ENCODE measurements at places on chromosomes 3 and 15.

GRCh38 chr3:72816862-72817355 is 31.3 kb downstream of the SHQ1 start:
- no peak for DNase-seq

- DNase-seq: no peak
Observed at GRCh38 chr3:65173841-65174240, 486.0 kb upstream of the ADAMTS9 start.

DNA sequence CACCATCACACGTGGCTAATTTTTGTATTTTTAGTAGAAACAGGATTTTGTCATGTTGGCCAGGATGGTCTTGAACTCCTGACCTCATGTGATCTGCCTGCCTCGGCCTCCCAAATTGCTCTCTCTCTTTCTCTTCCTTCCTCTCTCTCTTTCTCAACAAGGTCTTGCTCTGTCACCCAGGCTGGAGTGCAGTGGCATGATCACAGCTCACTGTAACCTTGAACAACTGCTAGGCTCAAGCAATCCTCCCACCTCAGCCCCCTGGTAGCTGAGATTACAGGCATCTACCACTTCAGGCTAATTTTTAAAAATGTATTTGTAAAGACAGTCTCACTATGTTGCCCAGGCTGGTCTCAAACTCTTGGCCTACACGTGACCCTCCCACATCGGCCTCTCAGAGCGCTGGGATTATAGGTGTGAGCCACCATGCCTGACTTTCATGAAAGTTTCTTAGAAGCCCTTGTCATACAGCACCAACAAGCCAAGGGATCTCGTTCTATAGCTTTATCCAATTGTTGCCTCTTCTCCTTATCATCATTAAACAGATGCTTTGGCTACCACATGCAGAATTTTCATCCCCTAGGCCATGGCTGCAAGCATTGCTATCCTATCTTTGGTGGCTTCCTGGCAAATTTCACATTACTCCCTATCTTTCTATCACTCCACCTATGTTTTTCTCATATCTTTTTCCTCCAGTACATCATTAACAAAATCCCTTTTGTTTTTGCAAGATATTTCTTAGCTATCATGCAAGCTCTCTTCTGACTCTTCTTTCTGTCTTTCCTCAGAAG is 5.7 kb downstream of the CCDC32 start:
- DNase-seq: no peak

DNA sequence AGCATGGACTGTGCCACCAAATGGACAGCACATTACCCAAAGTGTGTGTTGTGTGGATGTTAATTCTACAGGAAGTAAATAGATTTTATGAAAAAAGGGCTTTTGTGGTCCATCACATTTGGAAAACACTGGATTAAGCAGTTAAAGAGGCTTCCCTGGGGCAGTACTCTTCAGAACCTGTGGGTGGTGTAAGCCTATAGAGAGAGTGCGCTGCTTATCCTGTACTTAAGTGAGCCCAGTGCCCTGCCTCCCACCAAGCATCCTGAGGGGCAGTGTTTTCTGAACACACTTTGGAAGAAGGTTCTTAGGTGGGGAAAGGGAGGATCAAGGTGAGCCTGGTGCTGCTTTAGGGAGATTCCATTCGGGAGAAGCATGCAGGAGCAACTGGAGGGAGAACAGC is 10.9 kb downstream of the TTLL3 start:
- no peak for DNase-seq

DNA sequence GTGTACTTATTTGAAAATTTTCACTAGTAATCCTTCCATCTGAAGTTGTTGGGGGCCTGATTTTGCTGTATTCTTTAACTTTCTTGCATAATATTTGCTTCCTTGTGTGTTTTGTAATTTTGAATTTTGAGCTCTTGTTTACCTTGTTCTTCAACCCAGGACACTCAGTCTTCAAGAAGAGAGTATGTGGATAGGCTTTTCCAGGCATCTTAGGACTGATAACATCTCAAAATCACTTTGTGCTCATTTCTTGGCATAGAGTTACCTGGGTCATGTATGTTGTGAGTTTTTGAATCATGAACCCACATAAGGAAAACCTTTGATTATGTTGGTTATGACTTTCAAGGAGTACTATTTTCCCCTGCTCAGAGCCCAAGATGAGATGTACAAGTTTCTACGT is 13.4 kb downstream of the BTD start:
- no peak for DNase-seq

DNA sequence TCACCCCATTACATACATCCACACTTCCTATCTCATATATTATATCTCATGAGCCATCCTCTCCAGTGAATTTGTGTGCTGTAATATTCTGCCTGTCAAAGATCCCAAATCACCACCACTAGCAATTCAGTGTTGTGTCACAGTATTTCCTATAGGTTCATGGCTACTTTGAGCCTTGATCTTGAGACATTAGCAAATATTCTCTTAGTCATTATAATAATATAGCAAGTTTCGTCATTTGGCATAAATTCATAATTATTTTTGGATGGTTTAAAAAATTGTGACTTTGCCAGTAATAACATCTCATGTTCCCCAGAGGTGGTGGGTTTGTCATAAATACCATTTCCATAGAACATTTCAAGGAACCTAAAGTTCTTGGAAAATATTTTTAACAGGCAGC is 47.7 kb downstream of the CMSS1 start:
- no peak for DNase-seq

DNA sequence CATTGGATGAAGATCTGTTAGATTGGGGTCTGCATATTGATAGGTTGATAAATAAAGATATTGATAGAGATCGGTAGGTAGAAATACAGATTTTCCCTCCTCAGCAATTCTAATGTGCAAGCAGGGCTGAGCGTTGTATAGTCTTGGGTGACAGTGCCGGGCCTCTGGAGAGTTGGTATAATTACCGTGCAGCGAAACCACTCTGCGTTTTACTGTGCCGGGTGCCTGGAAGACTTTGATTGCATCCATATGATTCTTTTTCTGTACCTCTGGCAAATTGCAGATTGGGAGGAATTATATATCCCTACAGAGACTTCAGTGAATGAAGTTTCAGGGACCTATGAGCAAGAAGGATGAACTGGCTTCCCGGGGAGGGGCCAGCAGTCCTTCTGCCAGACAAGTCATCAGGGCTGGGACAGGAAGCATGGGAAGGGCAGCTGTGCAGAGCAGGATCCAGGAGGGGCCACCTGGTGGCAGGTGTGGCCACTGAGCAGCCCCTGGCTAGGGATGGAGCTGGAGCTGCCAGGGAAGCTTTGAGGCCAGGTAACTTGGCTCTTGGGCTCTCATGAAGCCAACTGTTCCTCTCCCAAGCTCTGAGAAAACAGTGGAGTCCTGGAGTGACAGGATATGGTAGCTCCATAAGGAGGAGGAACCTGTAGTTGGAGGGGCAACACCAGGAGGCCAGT is 132.5 kb downstream of the APBA2 start:
- no peak for DNase-seq

DNA sequence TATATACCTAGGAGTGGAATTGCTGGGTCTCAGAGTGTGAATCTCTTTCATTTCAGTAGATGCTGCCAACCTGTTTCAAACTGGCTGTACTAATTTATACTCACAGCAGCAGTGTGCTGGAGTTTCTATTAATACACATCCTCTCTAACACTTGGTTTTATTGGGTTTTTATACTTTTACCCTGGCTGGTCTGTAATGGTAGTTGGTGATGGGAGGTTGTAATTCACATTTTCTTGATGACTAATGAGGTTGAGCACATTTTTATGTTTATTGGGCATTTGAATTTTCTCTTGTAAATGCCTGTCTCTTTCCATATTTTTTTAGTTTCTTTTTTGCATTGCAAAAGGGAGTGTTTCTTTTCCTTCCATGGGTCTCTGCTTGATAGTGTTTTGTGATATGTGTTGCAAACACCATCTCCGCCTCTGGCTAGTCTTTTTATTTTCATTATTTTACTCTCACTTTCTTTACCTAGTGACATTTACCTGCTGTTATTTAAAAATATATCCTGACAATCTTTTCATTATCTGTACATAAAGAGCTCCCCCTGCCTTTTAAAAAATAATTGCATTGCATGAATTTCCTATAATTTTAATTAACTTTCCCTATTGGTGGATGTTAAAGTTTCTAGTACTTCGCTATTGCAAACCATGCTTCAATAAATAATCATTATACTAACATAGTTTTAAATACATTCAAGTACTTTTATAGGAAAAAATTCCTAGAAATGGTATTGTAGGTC is 49.0 kb upstream of the GCNT3 start:
- no peak for DNase-seq

- no peak for DNase-seq
Observed at GRCh38 chr3:162224746-162225145, 728.1 kb downstream of the OTOL1 start.

- no peak for DNase-seq
Observed at GRCh38 chr3:89622063-89622700, 514.8 kb downstream of the EPHA3 start.

DNA sequence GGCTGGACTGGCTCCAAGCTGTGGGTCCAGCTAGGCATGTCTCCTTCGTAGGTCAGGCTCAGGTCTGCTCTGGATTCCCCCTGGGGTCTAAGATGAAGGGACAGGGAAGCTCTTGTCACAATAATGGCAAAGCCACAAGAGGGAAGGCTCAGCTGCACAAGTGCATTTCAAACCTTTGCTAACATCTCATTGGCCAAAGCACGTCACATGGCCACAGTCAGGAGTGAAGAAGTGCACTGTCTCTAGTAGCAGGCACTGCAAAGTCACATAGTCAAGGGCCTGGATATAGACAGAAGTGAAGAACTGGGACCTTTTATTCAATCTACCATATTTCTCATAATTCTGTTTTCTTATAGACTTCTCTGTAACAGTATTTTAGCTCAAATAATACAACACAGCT is 20.1 kb downstream of the DLEC1 start:
- DNase-seq: no peak

DNA sequence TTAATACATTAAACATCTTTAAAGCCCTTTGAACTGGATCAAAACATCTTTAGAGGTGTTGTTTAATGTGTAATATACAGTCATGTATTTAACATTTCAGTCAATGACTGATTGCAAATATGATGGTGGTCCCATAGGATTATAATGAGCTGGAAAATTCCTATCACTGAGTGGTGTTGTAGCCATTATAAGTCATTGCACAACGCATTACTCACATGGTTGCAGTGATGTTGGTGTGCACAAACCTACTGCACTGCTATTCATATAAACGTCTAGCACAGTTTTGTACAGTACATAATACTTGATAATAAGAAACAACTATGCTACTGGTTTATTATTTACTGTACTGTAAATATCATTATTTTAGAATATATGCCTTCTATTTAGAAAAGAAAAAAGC is 75.6 kb downstream of the DTWD1 start:
- DNase-seq: peak; percentile 41

GRCh38 chr15:80288131-80288530 is 36.1 kb upstream of the CTXND1 start:
- DNase-seq: no peak

- DNase-seq: no peak
Observed at GRCh38 chr3:25283613-25284012, 144.4 kb upstream of the RARB start.

GRCh38 chr3:119295816-119296726 is 1.9 kb downstream of the ARHGAP31 start:
- no peak for DNase-seq

- peak; percentile 79 for DNase-seq
Observed at GRCh38 chr15:40470423-40471104, at the start of gene CHST14. TSS of gene CHST14 (plus strand) at chr15:40470984. CDS start at chr15:40471214, 230 bp downstream.

GRCh38 chr15:52255008-52255407 is 40.6 kb downstream of the MYO5C start:
- no peak for DNase-seq

GRCh38 chr3:196654735-196655090 is 15.2 kb downstream of the NRROS start:
- no peak for DNase-seq

DNA sequence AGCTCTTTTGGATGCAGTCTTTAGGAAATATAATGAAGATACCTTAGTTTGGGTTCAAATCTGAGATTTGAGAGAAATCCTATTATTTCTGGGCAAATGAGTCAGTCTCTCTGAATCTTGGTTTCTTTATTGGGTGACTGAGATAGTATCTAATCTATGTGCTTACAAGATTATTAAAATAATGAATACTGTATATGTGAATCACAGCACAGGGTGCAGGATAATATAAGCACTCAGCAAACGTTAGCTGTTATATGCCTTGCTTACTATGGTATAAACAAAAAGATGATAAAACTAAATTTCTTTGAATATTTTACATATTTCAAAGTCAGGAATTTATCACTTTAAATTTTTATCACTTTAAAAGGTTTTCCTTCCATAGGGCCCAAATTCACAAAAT is 29.6 kb downstream of the FGF7 start:
- DNase-seq: no peak

- no peak for DNase-seq
Observed at GRCh38 chr15:40355976-40356585, 1.9 kb upstream of the DISP2 start.

GRCh38 chr3:55477306-55478303 is 9.5 kb downstream of the WNT5A start:
- DNase-seq: no peak

GRCh38 chr3:196962930-196963630 is 5.6 kb downstream of the PIGZ start:
- DNase-seq: no peak

GRCh38 chr3:109882144-109882543 is 544.8 kb upstream of the DPPA4 start:
- no peak for DNase-seq

- DNase-seq: no peak
Observed at GRCh38 chr15:81334768-81335435, 11.0 kb upstream of the STARD5 start.

DNA sequence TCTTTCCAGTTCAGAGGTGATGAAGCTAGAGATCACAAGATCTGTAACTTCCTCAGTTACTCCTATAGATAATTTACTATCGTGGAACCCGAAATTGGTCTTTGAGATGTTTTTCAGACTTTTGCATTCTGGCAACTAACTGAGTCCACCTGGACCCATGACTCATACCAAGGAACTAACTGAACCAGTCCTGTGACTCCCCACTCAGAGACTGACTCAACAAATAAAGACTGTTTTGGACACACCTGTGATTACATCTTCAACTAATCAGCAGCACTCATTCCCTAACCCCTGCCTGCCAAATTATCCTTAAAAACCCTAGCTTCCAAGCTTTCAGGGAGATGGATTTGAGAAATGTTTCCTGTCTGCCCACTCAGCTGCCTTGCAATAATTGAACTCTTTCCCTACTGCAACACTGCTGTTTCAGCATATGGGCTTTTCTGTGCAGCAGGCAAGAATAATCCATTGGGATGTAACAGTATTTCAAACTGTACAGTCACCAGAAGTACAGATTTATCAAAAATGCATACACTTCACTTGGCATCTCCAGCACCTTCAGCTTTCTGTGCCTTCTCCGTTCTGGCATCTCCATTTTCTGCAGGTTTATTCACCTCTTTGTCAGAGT is 57.7 kb downstream of the GATM start:
- no peak for DNase-seq

DNA sequence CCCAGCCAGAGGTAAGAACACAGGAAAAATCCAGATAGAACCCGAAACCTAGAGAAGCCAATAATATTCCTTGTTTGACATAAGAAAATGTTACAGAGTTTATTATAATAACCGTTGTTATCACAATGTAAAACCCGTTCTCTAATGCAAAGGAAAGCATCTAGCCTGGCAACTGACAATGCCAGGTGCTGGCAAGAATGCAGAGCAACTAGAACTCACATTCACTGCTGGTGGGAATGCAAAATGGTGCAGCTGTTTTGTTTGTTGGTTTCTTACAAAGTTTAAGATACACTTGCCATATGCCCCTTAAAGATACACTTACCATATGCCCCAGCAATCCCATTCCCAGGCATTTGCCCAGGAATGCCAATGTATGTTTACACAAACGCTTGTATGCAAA is 23.4 kb downstream of the VPS39 start:
- peak; percentile 12 for DNase-seq

- peak; percentile 31 for DNase-seq
Observed at GRCh38 chr15:84949043-84949442, 32.6 kb upstream of the PDE8A start.
